Kasumi-1 (cell line): ENCODE measurements at places on chromosomes 12 and 14.

- peak; percentile 33 for DNase-seq
Observed at GRCh38 chr12:29149691-29150281, 708 bp downstream of the FAR2 start.

DNA sequence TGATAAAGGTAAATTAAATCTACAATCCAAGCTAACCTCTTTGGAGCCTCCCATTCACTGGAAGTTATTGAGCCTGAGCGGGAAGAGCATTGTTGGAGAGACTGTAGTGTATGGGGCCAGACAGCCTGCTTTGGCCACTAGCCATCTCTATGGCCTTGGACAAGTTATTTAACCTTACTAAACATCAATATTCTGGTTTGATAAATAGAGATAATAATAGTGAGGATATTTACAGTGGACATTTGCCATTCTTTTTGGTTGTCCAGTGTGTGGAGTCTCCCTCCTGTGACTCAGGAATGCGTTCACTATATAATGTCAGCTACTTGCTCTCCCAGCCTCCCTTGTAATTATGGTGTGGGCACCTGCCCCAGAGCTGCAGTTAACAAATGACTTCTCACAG, 216.1 kb downstream of the SLC38A4 start:
- no peak for DNase-seq

DNA sequence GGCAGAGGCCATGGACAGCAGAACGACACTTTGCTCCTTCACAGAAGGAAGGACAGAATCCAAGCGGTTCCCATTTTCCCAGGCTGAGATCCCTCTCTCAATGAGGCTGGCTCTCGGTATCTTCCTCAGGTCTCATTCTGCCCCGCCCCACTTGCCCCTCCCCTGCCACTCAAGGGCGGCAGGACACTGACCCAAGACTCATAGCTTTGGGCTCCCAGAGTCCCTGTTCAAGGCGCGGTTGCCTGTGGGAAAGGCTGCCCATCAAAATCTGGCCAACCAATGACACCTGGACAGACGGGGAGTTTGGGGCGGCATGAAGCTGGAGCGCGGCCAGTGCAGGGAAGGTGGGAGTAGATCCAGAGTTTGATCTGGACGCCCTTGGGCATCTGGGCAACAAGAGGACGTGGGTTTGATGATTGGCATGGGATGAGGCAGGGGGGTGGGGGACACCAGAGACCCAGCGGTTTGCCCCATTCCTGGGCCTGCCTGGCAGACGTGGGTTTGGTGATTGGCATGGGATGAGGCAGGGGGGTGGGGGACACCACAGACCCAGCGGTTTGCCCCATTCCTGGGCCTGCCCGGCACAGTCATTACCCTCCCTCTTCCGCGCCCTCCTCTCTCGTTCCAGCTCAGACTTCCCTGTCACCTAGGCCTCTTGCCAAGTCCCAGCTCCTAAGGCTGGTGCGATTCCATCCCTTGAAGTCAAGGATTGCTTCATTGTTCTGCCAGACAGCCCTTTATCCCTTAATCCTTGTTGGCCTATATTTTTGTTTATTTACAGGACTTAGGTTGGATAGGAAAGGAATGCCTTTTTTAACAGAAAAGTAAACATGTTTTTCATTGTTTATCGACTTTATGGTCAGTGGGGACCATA, 92.1 kb downstream of the NINJ2 start:
- no peak for DNase-seq

- no peak for DNase-seq
Observed at GRCh38 chr14:29627137-29627536, 300.5 kb downstream of the PRKD1 start.

DNA sequence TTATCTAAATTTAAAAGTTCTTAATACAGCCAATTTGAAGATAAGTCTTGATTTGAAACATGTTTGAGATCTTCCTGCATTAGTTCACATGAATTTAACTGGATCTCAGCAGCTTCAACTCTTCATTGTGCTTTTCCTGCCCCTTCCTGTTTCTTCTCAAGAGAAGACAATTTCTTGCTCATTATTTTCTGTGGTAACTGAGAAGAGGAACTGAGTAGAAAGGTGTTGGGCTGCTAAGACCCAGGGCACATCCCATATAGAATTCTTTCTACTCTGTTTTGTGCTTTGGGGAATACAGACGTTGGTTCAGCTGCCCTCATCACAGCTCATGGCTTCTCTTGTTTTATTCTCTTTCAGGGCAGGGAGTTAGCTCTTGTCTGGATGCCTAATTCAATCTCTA, 110.2 kb downstream of the SNAPC1 start:
- peak; percentile 64 for DNase-seq

- no peak for DNase-seq
Observed at GRCh38 chr14:61584331-61584741, 111.0 kb upstream of the HIF1A start.

DNA sequence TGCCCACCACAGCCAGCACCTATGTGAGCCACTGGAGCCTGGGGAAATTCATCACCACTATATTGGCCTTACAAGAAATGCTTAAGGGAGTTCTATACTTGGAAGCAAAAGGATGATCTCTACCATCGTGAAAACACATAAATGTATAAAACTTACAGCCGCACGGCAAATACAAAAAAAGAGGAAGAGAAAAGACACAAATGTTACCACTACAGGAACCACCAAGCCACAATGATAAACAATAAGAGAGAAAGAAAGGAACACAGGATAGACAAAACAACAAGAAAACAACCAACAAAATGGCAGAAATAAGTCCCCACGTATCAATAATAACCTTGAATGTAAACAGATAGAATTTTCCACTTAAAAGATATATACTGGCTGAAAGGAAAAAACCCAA, 267.5 kb downstream of the TMEM121 start:
- DNase-seq: no peak

- DNase-seq: no peak
Observed at GRCh38 chr12:65269603-65270002, 8.9 kb upstream of the MSRB3 start.

GRCh38 chr12:4589941-4590340, 27.9 kb downstream of the DYRK4 start:
- DNase-seq: no peak

GRCh38 chr12:94783343-94783742, 133.0 kb upstream of the TMCC3 start:
- no peak for DNase-seq

DNA sequence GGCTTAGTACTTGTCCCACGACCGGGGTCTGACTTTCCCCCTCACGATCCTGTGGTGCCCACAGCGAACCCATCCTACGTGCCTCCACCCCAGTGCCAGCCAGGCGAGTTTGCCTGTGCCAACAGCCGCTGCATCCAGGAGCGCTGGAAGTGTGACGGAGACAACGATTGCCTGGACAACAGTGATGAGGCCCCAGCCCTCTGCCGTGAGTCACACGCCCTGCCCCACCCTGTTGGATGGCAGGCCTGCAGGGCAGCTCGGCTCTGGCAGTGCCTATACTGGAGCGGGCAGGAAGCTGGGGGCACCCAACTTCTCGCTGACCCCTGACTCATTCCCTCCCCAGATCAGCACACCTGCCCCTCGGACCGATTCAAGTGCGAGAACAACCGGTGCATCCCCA, 18.3 kb upstream of the LRP1-AS start:
- no peak for DNase-seq
